ENCODE measurements at places on chromosomes 2 and 18. TPM values are rescaled to one million over a fixed set of nuclear protein-coding genes. Genes with fewer than 3 reads are reported as not detected.

Gene FBXO48
- 0.49 TPM for polyA plus RNA-seq

Gene NEU2
- not detected for polyA plus RNA-seq

Gene GULP1
- not detected for polyA plus RNA-seq

Gene SPP2
- not detected for polyA plus RNA-seq

Gene LRP1B
- not detected for polyA plus RNA-seq

Gene IL36RN
- polyA plus RNA-seq, result not detected

Gene KIF3C
- 0.54 TPM for polyA plus RNA-seq

Gene SLC30A3
- not detected for polyA plus RNA-seq

Gene NOSTRIN
- not detected for polyA plus RNA-seq

Gene GPAT2
- polyA plus RNA-seq, result 0.34 TPM

Gene CRYBA2
- not detected for polyA plus RNA-seq

Gene CDH2
- 0.05 TPM for polyA plus RNA-seq

Gene MAP3K19
- not detected for polyA plus RNA-seq

Gene SCN9A
- polyA plus RNA-seq, result 0.12 TPM

Gene ST3GAL5
- 16.8 TPM for polyA plus RNA-seq

Gene RALBP1
- polyA plus RNA-seq, result 31.5 TPM

Gene CDC42EP3
- polyA plus RNA-seq, result 29.2 TPM

Gene FANCL
- polyA plus RNA-seq, result 0.51 TPM

Gene FBXO41
- polyA plus RNA-seq, result 1.5 TPM

Gene ADNP2
- polyA plus RNA-seq, result 10.7 TPM

Gene SOWAHC
- polyA plus RNA-seq, result 0.17 TPM

Gene DLGAP1
- polyA plus RNA-seq, result not detected

Gene KHK
- polyA plus RNA-seq, result 7.6 TPM

Gene GREB1L
- polyA plus RNA-seq, result 0.11 TPM

Gene RAPGEF4
- not detected for polyA plus RNA-seq

Gene IL1B
- polyA plus RNA-seq, result not detected

Gene GKN2
- polyA plus RNA-seq, result not detected

Gene MAL
- 355 TPM for polyA plus RNA-seq

Gene TANC1
- polyA plus RNA-seq, result not detected

Gene VSNL1
- polyA plus RNA-seq, result not detected

Gene LIPT1
- polyA plus RNA-seq, result 21.2 TPM

Gene TMEM185B
- polyA plus RNA-seq, result 17.9 TPM

Gene EGR4
- polyA plus RNA-seq, result not detected

Gene BMP10
- not detected for polyA plus RNA-seq

All from naive thymus-derived CD4-positive, alpha-beta T cell (primary cell).